ENCODE measurements at places on chromosomes 1 and 21.

DNA sequence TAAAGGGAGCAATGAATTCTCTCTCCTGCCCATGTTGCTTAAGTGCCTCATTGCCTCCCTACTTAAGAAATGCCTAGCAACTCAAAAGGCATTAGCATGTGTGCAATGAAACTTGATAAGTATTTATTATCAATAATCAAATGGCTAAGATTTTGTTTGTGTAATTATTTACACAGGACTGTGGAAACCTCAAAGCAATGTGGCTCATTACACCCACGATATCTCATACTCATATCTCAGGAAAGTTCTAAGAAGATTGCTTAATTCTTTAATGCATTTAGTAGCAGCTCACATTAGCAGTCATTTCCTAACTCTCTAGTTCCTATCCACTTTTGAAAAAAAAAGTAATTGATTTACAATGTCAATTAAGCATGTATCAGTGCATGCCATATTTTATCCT, 253.3 kb downstream of the DUSP10 start:
- DNase-seq: no peak

- DNase-seq: no peak
Observed at GRCh38 chr1:216215169-216215568, 208.1 kb downstream of the USH2A start.

DNA sequence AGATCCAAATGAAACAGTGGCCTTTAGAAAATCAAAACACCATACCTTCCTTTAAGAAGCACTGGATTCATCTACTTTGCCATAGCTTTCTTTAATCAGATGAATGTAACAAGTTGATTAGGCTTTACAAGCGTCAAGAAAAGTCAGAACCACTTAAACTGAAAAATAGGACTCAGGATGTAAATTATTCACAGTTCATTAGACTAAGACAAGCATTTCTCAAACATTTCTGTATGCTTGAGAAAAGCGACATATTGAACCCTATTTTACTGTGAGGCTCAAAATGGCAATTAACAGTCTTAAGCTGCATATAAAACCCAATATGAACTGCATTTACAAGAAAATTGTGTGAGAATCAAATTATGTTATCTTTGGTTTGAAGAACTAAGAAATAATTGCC, 256.7 kb upstream of the SNX7 start:
- no peak for DNase-seq

- DNase-seq: no peak
Observed at GRCh38 chr1:115796897-115797296, 28.4 kb upstream of the CASQ2 start.

- no peak for DNase-seq
Observed at GRCh38 chr1:224535641-224536040, 80.5 kb upstream of the CNIH3 start.

DNA sequence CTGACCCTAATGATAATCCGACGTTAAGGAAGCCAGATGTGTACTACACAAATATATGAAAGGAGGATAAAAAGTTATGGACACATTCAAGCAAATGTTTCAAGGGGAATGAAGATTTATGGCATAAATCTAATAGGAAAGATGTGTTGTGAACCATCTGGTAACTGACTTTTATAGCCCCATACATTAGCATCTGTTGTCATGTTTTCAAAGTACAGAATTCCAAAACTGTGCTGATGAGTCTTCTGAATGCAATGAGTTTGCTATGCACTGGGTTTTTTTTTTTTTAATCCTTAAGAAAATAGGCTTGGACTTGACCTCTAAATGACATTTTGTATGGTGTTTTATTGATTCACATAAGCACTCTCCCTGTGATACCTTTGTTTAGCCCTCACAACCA, 158.5 kb upstream of the ESRRG start:
- no peak for DNase-seq

- DNase-seq: no peak
Observed at GRCh38 chr1:168146160-168146539, 9.4 kb upstream of the GPR161 start.

- DNase-seq: no peak
Observed at GRCh38 chr1:83641796-83642443, 357.0 kb downstream of the TTLL7 start.

DNA sequence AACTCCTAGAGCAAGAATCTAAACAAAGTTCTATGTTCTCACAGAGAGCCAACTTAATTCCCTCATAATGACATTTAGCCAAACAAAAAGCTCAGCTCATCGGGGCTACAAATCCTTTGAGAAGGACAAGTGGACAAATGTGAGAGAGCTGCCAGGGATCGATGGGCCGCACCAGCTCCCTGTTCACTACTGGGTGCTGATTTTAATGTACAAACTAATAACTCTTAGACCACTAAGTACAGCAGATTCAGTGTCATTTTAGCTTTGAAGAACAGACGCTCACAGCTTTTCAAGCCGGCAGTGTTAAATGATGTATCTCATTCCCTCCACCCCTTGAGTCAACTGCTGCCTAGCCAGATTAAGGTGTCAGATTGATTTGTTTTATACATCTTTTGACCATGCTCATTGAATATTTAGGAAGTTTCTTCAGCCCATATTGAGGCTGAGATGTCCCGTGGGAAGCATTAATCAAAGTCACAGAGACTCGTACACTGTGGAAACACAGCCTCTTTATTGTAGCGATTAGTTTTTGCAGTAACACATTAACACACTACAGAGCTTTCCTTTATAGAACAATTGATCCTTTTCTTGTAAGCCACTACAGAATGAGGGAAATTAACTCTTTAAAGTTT, 21.1 kb downstream of the PROX1 start:
- DNase-seq: no peak

DNA sequence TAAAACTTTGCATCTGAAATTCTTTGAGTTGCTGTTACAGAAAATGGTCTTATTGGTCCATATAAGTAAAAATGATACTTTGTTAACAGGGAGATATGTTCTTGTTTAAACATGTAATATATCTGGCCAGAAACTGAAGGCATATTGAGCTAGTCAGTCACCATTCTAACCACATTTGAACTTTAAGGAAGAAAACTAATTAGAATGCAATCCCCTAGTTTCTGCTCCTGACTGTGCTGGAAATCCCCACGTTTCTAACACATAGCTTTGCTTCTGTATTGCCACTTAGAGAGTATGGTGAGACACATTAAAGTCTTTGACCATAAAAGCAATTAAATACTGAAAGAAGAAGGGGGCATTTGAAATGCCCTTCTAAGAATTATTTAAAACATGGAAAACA, 32.1 kb upstream of the HIVEP3 start:
- DNase-seq: peak; percentile 31

DNA sequence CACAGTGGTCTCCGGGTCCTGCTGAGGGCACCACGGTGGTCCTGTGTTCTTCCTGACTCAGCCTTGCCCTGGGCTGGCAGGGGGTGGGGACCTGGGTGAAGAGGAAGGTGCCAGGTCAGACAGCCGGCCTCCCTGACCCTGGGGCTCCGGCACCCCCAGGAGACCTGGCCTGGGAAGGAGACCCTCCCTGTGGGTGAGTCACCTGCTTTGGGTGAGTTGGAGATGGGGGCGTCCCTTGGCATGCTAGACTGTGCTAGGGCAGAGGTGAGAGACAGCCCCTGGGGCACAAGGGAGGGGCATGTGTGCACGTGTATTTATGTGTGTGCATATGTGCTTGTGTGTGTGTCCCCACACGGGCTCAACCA, 23.4 kb downstream of the SPSB1 start:
- no peak for DNase-seq

DNA sequence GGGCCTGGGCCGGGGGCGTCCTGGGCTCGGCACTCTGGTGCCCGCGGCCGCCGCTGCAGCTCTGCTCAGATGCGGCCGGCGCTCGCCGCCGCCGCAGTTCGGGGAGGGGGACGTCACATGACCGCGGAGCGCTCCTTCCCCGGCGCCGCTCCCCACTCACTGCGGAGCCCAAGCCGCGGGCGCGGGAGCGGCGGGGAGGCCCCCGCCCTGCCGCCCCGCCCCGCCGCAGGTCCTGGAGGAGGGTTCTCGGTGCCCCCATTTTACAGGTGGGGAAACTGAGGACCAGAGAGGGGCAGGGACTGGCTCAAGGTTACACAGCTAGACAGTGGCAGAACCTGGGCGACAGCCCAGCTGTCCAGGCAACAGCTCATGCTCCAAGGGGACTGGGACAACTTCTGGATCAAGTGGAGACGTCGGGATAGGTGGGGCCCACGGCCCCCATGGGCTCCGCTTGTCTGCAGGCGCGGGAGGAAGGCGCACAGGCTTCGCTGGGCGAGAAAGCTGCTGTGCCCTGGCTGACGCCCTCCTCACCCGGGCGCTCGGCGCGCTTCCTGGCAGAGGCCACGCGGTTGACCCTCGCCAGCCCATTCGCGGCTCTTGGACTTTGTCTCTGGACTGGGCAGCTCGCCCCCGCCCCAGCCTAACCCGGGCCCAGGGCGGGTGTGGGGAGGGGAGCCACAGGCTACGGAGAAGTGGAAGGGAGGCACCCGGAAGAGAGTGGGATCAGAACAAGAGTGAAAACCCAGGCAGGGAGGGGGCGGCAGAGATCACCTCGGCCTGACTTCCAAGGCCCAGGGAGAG, at the start of gene RAP1GAP:
RAP1GAP (minus strand) TSS at position 100 of the 801 bp plus-strand sequence. CDS start 49,325 bp downstream, outside the sequence.
- peak; percentile 45 for DNase-seq

- peak; percentile 13 for DNase-seq
Observed at GRCh38 chr21:45769294-45769693, 125.8 kb downstream of the PCBP3 start.

DNA sequence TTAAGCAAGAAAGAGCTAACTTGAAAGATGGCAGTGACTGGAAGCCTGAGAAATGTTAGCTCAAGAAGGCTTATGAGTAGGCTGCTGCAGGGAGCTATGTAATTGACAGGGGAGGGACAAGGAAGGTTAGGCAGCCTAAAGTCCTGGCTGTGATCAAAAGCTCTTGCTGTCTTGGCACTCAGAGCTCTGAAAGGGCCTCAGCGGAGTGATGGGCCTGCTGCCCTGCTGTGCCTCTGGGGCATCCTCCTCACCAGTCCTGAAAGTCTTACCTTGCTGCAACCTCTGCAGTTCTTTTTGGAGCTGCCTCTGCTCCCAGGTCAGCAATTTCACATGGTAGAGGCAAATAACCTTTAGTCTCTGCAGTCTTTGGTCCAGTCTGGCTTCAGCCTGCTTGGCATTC, 1.8 kb downstream of the CCDC190 start:
- no peak for DNase-seq

DNA sequence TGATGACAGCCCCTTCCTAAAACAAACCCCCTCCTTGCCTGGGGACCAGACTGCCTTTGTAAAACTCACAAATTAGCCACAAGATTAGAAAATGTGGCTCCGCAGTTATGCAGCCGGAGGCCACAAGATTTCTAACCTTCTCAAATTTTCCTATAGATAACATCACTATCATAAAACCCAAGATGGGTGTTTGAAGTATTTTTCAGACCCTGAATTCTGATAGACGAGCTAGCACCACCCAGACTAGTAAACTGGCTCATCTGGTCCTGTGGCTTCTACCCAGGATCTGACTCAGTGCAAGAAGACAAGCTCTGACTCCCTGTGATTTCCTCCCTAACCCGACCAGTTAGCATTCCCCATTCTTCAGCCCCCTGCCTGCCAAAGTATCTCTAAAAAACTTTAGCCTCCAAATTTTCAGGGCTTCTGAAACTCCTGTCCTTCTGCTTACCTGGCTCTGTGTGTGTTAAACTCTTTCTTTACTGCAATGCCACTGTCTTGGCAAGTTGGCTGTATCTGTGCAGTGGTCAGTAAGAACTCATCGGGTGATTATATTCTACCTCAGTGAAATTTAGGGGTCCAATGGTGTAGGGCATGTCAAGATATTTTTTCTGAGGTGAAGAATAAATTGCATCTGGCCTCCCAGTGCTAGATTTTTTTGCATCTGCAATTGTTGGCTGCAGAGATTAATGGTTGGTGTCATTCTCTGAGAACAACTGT, 102.1 kb downstream of the S1PR1 start:
- no peak for DNase-seq

DNA sequence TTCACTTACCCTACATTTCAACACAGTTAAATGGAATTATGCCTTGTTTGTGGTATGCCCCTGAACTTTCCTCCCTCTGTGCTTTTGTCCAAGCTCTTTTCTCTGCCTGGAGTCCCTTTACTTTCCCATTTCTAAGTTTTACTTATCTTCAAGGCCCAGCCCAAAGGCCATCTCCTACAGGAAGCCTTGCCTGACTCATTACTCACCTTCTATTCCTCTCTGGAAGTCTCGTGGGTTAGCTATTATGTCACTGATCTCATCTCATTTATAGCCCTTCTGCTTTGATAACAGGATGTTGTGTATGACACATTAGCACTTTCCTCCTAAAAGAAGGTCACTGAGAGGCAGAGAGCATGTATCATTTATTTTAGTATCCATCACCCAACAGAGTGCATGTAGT, 78.8 kb upstream of the CD1D start:
- no peak for DNase-seq

GRCh38 chr1:175287377-175287776, 94.8 kb upstream of the KIAA0040 start:
- DNase-seq: peak; percentile 13

DNA sequence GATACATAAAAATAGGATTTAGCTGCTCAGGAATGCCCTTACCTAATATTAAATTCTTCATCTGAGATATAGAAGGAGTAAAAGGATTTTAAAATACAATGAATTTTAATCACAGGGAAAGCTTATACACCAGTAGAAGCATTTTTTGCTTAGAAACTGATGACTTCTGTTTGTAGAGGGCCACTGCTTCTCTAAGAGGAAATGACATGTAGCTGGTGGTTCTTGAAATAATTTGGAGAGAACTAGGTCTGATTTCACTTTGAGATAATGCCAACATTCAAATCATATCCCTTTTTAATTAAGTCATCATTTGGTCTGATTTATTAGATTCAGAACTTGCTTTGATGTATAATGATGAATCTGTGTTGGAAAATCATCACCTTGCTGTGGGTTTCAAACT, 166.6 kb upstream of the SGIP1 start:
- no peak for DNase-seq

DNA sequence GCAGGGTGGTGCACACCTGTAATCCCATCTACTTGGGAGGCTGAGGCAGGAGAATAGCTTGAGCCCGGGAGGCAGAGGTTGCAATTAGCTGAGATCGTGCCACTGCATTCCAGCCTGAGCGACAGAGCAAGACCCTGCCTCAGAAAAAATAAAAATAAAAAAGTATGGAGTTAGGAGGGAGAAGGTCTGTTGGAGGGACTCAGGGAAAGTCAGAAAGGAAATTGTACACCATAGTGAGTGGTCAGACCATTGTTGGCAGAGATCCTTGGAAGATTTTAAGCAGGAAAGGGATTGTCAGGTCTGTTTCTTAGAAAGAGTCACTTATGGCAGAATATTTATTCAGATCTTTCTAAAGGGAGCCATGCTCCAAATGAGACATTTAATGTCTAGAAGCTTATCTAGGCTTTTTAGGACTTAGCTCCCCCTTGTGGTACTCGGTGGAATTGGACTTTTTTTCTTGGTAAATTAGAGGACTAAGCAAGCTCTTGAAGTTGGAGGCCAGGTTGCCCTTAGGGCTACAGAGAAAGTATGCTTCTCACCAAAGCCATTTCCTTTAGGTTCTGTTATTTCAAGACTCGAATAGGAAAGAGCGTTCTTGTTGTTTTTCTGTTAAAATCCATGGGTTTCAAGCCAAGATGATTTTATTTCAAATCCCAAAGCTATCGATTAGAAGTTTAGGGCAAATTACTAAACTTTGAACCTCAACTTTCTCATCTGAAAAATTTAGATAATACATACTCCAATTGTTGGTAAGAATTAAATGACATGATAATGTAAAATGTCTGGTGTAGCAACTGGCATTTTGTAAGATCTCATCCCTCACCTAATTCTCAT, 16.5 kb downstream of the MIA3 start:
- peak; percentile 65 for DNase-seq

- no peak for DNase-seq
Observed at GRCh38 chr1:55428944-55429931, 214.1 kb upstream of the USP24 start.

Data from GM10248 (cell line).